ENCODE measurements at places on chromosomes 16 and 17. TPM values are rescaled to one million over a fixed set of nuclear protein-coding genes. Genes with fewer than 3 reads are reported as not detected.

The TERB1 gene
- total RNA-seq: 0.25 TPM

DNA sequence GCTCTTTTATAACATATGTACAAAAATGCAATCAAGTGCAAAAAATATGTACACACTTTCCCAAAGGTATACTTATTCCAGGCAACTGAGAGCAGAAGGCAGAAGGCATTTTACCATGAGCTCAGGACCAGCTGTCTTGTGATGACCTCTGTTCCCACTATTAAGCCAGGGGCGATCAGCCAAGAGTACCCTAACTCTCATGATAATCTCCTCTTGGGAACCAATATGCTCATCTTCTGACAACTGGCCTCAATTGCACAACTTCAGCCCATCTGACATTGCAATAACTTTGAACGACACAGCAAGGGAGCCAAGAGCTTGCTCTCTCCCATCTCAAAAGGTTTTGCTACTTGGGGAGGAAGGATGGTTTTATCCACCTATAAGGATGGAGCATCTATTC lies 471.9 kb downstream of the HS3ST3B1 start:
- no peaks in the 10 kb centered on the region for H3K27me3 ChIP-seq
- DNase-seq: no peak
- H3K4me1 ChIP-seq: peaks cover 36% of the 10 kb centered on the region
- peaks cover 22% of the 10 kb centered on the region for H3K36me3 ChIP-seq
- no peak overlapping the region for H3K27ac ChIP-seq

DNA sequence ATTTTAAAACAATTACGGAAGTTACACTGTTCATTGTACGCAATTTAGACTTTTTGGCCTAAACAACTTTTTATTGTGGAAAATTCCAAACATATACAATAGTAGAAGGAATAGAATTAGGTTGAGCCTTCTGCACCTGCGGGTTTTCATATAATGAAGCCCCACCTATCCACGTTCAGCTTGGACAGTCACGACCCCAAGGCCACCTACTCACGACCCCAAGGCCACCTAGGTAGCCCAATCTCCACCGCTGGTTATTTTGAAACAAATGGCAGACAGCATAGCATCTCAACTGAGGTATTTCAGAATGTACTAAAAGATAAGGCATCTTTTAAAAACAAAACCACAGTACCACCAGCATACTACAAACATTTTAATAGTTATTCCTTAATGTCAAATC lies 631 bp downstream of the NLRC5 start:
- no peaks in the 10 kb centered on the region for H3K36me3 ChIP-seq
- peak overlapping the region; percentile 89 for H3K4me3 ChIP-seq
- no peak for DNase-seq

The ABCC6 gene
- total RNA-seq: 0.77 TPM

DNA sequence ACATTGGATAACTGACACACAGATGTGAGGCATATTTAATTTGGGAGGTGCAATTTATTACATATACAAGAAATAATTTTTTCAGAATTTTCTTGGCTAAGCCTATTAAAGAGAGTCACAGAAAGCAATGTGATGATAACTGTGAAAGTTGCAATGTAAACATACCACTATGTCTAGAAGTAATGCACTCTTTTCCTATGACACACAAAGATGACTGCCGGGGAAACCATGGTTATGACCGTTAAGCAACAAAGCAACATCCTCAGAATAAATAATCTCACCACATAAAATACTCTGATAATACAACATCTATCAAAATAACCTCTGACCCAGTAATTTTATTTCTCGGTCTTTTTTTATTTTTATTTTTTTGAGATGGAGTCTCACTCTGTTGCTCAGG lies 10.5 kb upstream of the QRICH2 start:
- H3K4me1 ChIP-seq: no peaks in the 10 kb centered on the region
- H3K27ac ChIP-seq: no peak overlapping the region
- no peak overlapping the region for H3K4me3 ChIP-seq
- no peaks in the 10 kb centered on the region for H3K36me3 ChIP-seq
- H3K27me3 ChIP-seq: no peaks in the 10 kb centered on the region

- H3K27me3 ChIP-seq: peaks cover 16% of the 10 kb centered on the region
- no peaks in the 10 kb centered on the region for H3K36me3 ChIP-seq
- peaks cover 27% of the 10 kb centered on the region for H3K4me1 ChIP-seq
- DNase-seq: peak; percentile 40
- H3K27ac ChIP-seq: peak overlapping the region; percentile 43
Measured at GRCh38 chr17:81365148-81365600, 30.1 kb upstream of the BAHCC1 start.

DNA sequence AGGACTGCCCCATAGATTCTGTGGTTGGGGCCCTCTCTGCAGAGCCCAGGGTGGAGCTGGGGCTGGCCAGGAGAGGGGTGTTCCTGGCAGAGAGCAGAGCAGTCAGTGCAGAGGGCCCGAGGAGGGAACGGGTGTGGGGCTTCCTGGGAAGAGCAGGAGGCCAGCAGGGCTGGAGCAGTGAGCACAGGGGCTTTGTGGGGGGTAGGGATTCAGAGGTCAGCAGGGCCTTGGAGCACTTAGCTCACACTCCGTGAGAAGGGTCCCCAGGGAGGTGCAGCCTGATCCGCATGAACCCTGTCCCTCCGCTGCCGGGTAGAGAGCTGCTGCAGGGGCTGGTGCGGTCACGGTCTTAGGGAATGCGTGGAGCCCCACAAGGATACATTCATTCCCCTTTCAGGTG lies 113.0 kb upstream of the CIBAR2 start:
- no peaks in the 10 kb centered on the region for H3K36me3 ChIP-seq
- peaks cover 17% of the 10 kb centered on the region for H3K27me3 ChIP-seq
- peaks cover 51% of the 10 kb centered on the region for H3K4me1 ChIP-seq
- H3K27ac ChIP-seq: no peak overlapping the region
- DNase-seq: no peak
- H3K4me3 ChIP-seq: no peak overlapping the region

GRCh38 chr17:32508926-32509325 lies 22.1 kb downstream of the CDK5R1 start:
- no peaks in the 10 kb centered on the region for H3K36me3 ChIP-seq
- H3K27ac ChIP-seq: no peak overlapping the region
- H3K4me3 ChIP-seq: no peak overlapping the region
- no peak for DNase-seq
- no peaks in the 10 kb centered on the region for H3K27me3 ChIP-seq

DNA sequence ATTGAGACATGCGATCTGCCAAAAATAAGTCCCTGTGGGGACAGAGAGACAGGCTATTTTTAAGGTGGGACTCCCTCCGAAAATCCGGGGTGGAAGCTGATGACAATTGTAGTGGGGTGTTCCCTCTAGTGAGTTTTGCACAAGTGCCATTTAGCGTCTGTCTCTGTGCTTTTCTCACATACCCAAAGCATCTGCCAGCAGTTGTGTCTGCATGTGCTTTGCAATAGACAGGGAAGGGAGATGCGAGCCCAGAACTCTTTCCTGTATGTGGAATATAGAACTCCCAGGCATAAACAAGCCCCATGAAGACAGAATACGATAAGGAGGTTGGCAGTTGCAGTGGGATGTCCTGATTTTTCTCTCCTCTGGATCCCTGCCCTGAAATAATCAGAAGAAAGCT lies 282.7 kb upstream of the XYLT1 start:
- H3K4me3 ChIP-seq: no peak overlapping the region
- DNase-seq: no peak
- no peak overlapping the region for H3K27ac ChIP-seq

DNA sequence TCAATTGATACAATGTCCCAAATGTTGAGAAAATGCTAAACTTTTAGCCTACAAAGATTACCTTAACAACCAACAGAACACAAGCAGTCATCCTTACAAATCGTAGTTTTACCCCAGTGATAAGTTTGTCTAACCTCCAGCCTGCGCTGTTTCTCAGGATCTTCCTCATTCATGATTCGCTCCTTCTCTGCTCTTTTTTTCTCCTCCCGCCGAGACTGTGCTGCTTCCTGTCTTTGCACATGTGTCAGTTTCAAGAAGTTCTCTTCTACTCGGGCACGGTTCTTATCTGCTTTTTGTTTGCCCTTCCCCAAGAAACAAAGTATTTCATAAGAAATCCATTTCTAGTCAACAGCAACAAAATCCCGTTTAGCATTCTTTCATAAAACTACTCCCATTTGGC lies 10.2 kb upstream of the STRADA start:
- H3K4me3 ChIP-seq: no peak overlapping the region
- H3K4me1 ChIP-seq: no peaks in the 10 kb centered on the region
- H3K27ac ChIP-seq: no peak overlapping the region

DNA sequence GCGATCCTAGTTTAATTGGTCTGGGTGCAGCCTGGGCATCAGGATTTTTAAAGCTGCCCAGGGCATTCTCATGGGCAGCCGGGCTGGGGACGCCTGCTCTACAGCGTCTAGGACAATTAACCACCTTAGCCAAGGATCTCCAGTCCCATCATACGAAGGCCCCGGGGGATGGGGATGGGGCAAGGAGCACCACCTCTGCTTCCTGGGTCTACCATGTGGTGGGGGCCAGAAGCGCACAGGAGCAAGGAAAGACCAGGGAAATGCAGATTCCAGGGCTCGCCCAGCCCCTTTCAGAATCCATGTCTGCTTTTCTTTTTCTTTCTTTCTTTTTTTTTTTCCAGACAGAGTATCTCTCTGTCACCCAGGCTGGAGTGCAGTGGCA lies 29.3 kb downstream of the TBC1D16 start:
- peaks cover 3% of the 10 kb centered on the region for H3K36me3 ChIP-seq
- H3K27ac ChIP-seq: no peak overlapping the region
- H3K4me3 ChIP-seq: no peak overlapping the region
- no peaks in the 10 kb centered on the region for H3K27me3 ChIP-seq
- no peak for DNase-seq

GRCh38 chr17:66451188-66452149 lies 149.1 kb downstream of the PRKCA start:
- peaks cover 9% of the 10 kb centered on the region for H3K4me1 ChIP-seq
- no peak overlapping the region for H3K4me3 ChIP-seq
- peak; percentile 15 for DNase-seq
- H3K27me3 ChIP-seq: no peaks in the 10 kb centered on the region
- H3K27ac ChIP-seq: no peak overlapping the region
- H3K36me3 ChIP-seq: no peaks in the 10 kb centered on the region

The CLEC3A gene
- total RNA-seq: not detected

- H3K4me3 ChIP-seq: no peak overlapping the region
- H3K27ac ChIP-seq: no peak overlapping the region
- no peak for DNase-seq
- H3K36me3 ChIP-seq: peaks cover 9% of the 10 kb centered on the region
Measured at GRCh38 chr16:974611-975261, 4.0 kb upstream of the LMF1 start.

- H3K27me3 ChIP-seq: peaks cover 18% of the 10 kb centered on the region
- H3K27ac ChIP-seq: no peak overlapping the region
- no peak for DNase-seq
- no peaks in the 10 kb centered on the region for H3K36me3 ChIP-seq
- H3K4me3 ChIP-seq: no peak overlapping the region
Measured at GRCh38 chr16:5852151-5852550, 754.6 kb upstream of the EEF2KMT start.

DNA sequence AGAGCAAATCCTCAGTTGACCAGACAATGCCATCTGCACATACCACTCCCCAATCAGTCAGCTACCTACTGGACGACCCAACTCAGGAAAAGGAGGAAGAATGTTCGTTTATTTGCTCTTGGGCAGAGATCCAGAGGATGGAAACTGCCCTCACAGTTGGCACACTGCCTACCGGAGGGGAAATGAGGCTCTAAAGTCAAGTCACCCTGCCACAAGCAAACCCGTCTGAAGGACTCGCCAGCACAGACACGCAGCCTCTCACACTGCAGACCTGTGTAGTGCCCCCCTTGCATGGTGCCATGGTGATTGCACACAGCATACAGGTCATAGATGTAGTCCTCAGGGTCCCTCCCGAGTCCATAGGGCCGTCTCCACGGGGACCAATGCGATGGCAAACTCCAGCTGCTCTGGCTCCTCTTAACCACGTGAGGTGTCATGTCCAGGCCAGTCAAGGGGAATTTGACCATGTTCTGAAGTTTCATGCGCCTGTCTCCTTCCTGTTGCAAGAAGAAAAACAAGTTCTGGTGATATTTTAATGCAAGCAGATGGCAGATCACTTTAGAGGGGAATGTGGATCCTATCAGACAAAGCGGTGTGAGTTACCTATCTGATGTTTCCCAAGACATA lies 69.5 kb downstream of the USP31 start:
- H3K4me3 ChIP-seq: no peak overlapping the region
- peaks cover 16% of the 10 kb centered on the region for H3K36me3 ChIP-seq
- no peaks in the 10 kb centered on the region for H3K27me3 ChIP-seq
- H3K27ac ChIP-seq: no peak overlapping the region
- DNase-seq: no peak

The UTS2R gene
- not detected for total RNA-seq

DNA sequence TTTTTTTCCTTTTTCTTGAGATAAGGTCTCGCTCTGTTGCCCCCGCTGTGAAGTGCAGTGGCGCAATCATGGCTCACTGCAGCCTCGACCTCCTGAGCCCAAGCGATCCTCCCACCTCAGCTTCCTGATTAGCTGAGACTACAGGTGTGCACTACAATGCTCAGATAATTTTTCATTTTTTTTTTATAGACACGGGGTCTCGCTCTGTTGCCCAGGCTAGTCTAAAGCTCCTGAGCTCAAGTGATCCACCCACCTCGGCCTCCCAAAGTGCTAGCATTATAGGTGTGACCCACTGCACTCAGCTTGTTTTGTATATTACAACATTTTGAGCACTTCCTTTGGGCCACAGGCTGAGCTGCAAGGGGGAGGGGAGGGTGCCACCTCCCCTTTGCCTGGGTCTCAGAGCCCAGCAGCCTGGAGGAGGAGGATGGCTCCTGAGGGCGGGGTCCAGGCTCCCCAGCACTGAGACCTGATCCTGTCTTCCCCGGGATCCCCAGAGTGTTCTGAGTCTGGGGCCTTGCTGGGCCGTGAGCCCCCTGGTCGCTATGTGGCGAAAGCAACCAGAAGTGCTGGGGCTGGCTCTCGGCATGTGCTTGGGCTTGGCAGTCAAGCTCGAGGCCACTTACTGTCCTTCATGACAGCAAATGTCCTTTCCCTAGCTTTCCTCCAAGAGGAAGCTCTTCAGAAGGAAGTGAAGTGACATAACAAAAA lies 8.1 kb downstream of the DEF8 start:
- DNase-seq: no peak
- H3K4me1 ChIP-seq: peaks cover 5% of the 10 kb centered on the region
- no peaks in the 10 kb centered on the region for H3K27me3 ChIP-seq
- H3K27ac ChIP-seq: no peak overlapping the region
- no peak overlapping the region for H3K4me3 ChIP-seq

The EIF3CL gene
- 119 TPM for total RNA-seq

GRCh38 chr16:84782846-84783245 lies 36.9 kb upstream of the CRISPLD2 start:
- peaks cover 5% of the 10 kb centered on the region for H3K4me1 ChIP-seq
- DNase-seq: no peak
- no peak overlapping the region for H3K27ac ChIP-seq
- no peak overlapping the region for H3K4me3 ChIP-seq

The DRG2 gene
- 41.5 TPM for total RNA-seq

- H3K4me1 ChIP-seq: no peaks in the 10 kb centered on the region
- peaks cover 6% of the 10 kb centered on the region for H3K36me3 ChIP-seq
- no peaks in the 10 kb centered on the region for H3K27me3 ChIP-seq
- H3K4me3 ChIP-seq: no peak overlapping the region
- no peak overlapping the region for H3K27ac ChIP-seq
Measured at GRCh38 chr17:9037736-9038135, 16.4 kb downstream of the NTN1 start.

The KRTAP1-5 gene
- not detected for total RNA-seq

- peaks cover 15% of the 10 kb centered on the region for H3K4me1 ChIP-seq
- H3K36me3 ChIP-seq: no peaks in the 10 kb centered on the region
- no peaks in the 10 kb centered on the region for H3K27me3 ChIP-seq
- H3K27ac ChIP-seq: no peak overlapping the region
- no peak overlapping the region for H3K4me3 ChIP-seq
- no peak for DNase-seq
Measured at GRCh38 chr17:3921006-3921405, 4.7 kb upstream of the P2RX1 start.

The GAS2L2 gene
- 0.16 TPM for total RNA-seq

The SAMD14 gene
- 28.7 TPM for total RNA-seq

GRCh38 chr17:836151-836550 lies 54.0 kb downstream of the MRM3 start:
- no peaks in the 10 kb centered on the region for H3K27me3 ChIP-seq
- H3K4me3 ChIP-seq: peak overlapping the region; percentile 49
- no peak overlapping the region for H3K27ac ChIP-seq
- H3K36me3 ChIP-seq: peaks cover 14% of the 10 kb centered on the region
